ENCODE measurements at places on chromosomes 2 and 18.

- no peak for DNase-seq
Measured at GRCh38 chr2:68588589-68588988, 54.8 kb upstream of the PROKR1 start.

GRCh38 chr2:119469131-119469530, 37.5 kb downstream of the TMEM37 start:
- no peak for DNase-seq

DNA sequence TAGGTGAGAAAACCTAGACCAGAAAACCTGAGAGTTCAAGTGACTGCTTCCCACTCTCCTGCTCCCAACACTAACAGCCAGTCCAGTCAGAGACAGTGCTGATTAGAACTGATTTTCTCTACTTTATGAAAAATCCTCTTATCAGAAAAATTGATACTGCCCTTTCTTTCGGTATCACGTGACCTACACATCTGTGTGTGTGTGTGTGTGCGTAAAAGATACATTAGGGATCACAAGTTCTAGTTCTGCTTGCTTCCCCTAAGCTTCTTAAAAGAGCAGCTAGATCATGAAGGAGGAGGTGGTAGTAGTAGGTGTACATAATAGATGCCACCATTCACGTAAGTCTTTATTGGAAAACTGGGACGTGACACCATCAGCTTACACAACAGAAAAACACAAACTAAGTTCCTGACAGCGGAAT, 1.5 kb downstream of the ARL5A start:
- DNase-seq = no peak

DNA sequence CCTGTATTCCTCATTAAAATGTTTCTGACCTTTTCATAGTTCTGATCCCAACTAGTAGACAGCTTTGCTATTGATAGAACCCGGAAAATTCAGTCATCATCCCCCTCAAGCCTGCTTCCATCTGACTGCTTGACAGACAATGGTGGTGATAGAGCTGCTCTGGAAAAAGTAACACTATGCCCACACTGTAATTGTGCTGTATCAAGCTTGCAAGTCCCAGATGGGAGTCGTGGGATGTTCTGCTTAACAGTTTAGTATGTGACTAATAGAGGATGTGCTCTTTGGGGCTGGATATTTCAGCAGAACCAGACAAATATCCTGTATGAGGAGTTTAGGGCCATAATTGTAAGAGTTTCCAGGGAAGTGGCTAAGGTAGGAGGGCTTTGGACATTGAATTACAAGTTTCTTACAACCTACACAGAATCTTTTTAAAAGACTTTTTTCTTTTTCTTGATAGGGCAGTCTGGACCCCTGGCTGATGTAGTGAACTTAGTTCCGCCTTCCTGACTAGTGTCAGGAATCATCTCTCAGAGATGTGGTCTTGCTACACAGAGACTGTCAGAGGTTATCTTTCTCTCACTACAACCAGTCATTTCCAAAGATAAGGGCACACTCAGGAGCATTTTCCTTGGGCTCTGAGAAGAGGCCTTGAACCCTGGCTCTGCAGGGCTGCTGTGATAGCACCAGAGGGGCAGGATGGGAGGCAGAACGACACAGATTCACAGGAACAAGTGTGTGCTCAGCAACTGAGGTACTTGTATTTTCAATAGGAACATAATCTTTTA, 158.0 kb upstream of the RBMS1 start:
- no peak for DNase-seq

DNA sequence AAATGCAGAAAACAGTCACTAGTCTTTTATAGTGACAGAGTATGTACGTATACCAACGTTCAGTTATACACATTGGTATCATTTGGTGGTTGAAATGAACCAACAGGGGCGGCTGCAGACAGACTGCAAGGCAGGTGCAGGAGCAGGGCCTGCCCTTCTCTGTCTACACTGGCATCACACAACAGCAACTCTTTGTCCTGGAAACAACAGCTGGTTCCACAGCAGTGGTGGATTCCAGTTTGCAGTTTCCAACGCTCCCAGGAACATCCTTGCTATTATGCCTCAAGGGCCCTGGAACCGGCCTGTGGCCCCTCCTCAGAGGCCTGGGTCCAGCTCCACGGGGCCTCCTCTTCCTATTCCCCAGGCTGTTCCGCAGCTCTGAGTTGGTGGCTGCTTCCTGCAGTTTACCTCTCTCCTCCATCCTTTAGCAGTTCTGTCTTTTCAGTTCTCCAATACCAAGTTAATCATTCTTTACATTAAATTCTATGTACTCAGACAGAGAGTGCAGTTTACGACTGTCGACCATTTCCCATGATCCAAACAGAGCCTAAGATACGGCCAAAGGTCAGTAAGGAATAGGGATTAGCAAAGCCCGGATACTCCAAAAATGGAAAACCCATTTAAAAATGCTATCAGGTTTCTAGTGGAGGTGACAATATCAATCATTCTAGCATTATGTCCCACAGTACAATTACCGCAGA, 87.8 kb downstream of the NOL10 start:
- DNase-seq = no peak

DNA sequence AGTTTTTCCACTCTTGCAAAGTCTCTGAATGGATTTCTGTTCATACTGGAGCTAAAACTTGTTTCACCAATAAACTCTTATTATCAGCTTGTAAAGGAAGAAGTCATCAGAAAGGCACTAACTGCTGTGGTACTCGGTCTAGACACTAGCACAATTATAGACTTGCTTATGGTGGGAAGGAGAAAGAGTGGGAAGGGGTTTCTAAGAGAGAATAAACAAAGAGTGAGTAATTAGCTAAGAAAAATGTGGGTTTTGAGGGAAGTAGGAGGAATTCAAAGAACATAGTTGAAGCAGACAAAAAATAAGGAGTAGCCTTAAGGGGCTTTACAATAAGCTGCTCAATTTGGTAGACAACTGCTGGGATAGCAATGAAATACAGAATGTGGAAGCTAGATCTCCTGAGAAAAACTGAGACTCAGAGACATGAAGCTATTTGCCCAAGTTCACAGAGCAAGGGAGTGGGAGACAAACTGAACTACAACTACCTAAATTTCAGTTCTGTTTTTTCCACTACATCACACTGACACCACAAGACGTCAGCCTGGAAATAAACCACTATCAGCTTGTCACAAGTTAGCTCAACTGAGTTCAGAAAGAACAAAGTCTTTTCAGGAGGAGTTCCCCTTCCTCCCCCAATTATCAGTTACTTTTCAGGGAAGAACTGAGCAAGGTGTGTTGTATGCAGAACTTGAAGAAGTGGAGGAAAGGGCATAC, 59.7 kb downstream of the MAP4K3 start:
- no peak for DNase-seq

DNA sequence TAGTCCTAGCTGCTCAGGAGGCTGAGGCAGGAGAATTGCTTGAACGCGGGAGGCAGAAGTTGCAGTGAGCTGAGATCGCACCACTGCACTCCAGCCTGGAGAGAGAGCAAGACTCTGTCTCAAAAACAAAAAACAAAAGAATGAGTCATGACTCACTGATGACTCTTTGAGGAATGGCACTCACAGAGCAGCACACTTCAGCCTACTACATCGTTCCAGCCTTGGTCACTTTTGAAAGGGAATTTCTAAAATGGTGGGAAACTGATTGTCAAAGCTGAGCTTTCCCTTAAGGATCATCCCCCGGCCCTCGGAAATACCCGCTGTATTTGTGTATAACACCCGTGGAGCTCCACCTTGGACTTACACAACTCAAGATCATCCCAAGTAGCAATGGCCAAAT, 217.3 kb upstream of the HS6ST1 start:
- no peak for DNase-seq

DNA sequence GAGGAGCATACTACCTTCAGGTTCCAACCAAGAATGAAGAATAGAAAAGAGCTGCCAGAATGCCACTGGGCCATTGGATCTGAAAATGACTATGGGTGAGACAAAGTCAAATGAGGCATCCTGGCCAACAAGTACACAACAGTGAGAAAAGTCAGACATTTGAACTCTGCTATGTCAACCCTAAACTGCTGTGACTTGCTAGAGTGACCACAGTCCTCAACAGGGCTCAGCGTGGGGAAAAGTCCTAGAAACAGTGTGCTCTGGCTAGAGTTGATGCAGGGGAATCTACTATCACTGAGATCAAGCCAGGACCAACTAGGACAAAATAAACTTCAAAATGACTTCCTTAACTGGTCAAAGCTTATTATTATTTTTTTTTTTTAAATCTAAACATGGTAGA, 98.2 kb upstream of the FZD5 start:
- DNase-seq = no peak

GRCh38 chr2:13003500-13003899, 286.8 kb downstream of the TRIB2 start:
- no peak for DNase-seq

DNA sequence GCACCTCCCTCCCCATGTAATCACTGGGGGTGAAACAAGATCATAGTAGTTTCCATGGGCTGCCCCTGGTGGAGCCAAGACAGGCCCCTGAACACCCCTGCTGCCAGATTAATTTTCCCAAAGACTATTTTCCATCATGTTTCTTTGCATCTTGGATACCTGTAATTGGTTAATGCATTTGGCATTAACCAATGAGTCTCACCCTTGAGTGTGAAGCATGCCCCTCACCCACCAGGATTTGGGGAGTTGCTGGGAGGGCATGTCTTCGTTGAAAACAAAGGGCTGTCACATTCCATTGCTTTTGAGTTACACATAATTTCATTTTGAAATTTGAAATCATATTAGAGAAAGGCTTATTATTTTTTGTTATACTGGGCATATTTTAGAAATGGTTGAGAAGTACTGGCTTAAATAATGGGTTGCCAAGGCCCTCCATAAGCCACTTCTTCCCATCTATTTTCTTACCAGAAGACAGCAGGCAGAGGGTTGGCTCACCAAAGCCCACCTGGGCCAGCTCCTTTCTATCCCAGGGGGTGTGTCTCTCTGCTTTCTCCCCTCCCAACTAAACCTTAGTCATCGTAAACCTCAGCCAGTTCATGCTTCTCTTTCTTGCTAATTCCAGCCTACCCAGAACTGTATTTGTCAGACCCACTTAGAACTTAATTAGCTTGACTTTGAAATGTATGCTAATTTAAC, 51.8 kb downstream of the ATIC start:
- DNase-seq = no peak

- peak; percentile 12 for DNase-seq
Measured at GRCh38 chr2:20370191-20370590, 19.5 kb upstream of the PUM2 start.

- DNase-seq = no peak
Measured at GRCh38 chr18:77067291-77068061, 65.1 kb downstream of the MBP start.

DNA sequence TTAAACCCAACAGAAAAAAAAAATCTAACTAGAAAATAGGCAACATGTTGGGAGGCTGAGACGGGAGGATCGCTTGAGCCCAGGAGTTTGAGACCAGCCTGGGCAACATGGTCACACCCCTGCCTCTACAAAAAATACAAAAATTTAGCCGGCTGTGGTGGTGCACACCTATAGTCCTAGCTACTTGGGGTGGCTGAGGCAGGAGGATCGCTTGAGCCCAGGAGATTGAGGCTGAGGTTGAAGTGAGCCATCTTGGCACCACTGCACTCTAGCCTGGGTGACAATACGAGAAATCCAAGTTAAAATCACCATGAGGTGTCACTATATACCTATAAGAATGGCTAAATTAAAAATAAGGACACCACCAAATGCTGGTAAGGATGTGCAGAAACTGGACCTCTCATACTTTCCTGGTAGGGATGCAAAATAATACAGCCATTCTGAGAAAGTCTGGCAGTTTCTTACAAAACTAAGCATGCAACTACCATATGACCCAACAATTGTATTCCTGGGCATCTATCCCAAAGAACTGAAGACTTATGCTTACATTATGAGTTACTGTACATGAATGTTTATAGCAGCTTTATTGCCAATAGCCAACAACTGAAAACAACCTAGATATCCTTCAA, 2.2 kb downstream of the SEPTIN10 start:
- no peak for DNase-seq

GRCh38 chr2:80893711-80894110, 589.2 kb upstream of the LRRTM1 start:
- DNase-seq = no peak

GRCh38 chr2:158618891-158619490, 162.2 kb downstream of the PKP4 start:
- DNase-seq = no peak

DNA sequence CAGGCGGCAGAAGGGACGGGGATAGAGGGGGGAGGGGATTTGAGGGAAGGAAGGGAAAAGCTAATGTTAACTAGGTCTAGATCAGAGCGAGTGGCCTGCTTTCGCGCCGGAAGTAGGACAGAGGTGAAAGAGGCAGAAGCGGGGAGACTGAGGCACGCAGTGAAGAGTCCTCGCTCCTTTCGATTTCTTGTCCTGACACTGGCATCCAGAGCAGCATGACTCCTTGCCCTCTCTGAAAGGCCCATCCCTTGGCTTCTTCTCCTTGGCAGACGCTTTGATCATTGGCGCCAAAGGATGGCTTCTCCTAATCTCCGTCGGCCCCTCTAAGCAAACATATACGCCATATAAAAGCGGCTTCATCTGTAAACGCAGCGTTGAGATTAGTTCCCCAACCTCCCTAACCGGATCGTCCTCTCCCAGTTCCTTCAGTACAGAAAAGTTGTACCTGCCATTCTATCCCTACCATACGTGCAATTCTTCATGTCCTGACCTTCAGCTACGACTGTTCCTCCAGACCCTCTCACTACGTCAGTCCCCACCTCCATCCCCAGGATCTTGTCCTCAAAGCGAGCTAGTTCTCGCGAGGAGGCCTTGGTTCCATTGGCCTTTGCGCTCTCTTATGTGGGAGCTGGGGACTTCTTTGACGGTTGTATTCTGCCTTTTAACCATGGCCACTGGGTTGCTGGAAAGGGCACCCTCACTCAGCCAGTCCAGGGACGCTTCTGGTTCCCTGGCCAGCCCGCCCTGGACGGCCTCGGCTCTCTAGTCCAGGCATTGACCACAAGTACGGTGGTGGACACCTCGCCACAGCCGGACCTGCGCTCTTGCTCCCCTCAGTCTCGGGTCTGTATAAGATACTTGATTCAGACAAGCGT, 857 bp upstream of the NEUROD1 start:
- no peak for DNase-seq

DNA sequence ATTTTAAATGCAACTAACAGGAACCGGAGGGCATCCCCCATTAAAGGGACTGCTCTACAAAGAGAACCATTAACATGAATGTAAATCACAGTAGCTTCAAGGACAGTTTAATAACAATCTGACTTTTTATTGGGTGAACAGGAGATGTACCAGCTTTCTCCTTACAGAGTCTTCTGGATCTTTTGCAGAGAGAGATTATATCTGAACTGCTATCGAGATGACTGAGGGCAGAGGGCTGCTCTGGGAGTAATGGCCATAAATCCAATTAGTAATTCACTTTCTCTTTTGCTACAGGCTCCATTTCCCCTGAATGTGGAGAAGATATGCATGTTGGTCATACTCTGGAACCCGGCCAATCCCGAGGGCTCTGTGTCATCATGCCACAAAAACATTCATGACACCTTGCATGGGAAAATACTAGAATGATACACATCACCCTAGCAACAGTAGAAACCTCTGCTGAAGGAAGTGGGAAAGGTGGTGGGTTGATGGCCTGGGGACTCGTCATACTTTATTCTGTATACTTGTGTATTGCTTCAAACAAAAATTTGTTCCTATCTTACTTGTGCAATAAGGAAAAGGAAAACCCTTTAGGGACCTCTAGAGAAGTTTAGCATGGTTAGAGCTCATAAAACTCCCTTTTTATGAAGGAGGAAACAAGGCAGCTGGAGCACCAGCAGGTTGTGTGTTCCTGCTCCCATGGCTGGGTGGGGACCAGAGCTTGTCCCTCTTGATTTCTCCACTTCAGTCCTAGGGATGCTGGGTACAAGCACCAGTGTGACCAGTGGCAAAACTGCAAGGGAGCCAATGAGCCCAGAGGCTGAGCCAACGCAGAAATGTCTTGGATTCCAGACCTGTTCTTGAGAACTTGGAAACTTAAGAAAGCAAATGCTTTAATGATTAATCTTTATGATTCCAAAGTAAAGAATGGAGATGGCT, 26.0 kb downstream of the CTAGE1 start:
- DNase-seq = no peak

Data from DMS79 (cell line).